ENCODE measurements at places on chromosomes 6 and 20. TPM values are rescaled to one million over a fixed set of nuclear protein-coding genes. Genes with fewer than 3 reads are reported as not detected.

The NHLRC1 gene
- total RNA-seq: 2.9 TPM

The LCA5 gene
- total RNA-seq: 4.6 TPM

The PPP1R14C gene
- total RNA-seq: not detected

The NR2E1 gene
- total RNA-seq: not detected

The PAK5 gene
- not detected for total RNA-seq

Data from mammary microvascular endothelial cell (primary cell).